ENCODE measurements at places on chromosomes 13 and 19.
A peak's percentile ranks its signal among the peaks of the same experiment; 100 is the strongest.

DNA sequence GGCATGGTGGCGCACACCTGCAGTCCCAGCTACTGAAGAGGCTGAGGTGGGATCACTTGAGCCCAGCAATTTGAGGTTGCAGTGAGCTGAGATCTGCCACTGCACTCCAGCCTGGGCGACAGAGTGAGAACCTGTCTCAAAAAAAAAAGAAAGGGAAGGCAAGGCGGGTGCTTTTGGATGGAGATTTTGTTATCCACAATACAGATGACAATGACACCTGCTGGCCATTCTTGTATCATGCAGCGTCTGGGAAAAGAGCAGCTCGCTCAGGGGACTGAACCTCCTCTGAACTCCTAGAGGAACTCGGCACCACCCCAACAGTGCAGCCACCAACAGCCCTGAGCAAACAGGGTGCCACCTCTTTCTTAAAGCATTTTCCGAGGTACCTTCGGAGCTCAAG is 22.8 kb downstream of the HAUS8 start:
- DNase-seq = no peak

DNA sequence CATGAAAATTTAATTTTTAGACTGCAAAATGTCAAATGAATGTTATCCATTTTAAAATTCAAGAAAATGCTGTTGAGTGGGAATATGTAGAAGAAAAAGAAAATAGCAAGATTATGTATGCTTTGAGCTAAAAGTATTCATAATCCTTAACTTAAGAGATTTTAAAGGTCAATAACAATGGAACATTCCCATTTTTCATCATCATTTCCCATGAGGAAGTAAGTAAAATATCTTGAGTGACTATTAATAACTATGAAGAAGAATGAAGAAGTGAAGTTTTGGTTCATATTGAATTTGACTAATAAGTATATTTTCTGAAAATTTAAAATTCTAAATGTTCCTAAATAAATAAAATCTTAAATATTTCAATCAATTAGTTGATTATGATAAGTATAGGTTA is 273.4 kb downstream of the DACH1 start:
- DNase-seq = no peak

- peak; percentile 65 for DNase-seq
Measured at GRCh38 chr19:9406798-9407352, 28.5 kb downstream of the ZNF266 start.

- DNase-seq = no peak
Measured at GRCh38 chr13:46382224-46382623, 4.8 kb downstream of the RUBCNL start.

DNA sequence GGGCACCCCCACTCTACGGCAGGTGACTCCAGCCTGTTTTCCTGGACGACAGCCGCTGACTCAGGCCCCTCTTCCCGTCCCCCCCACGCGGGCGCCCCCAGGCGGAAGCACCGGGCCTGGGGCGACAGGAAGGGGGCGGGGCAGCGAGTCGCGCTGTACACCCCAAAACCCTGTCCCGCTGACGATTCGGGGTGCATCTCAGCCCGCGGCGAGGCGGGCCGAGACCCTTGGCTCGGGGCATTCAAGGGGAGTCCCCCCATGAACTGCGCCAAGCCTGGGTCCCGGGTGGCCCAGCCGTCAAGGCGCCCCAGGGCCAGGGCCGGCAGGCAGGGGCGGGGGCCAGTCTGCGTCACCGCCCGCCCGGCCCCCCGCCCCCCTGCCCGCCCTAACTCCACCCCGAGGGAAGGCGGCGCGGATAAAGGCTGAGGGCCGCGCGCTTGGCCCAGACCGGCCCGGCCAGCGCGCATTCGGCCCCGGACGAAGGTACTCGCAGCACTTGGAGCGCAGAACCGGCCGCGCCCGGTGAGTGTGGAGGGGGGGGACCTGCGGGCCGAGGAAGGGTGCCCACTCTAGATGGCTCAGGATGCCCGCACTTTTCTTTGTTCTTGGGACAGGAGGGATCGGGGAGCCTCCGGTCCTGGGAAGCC is at the start of gene MIDN:
MIDN (plus strand) TSS at position 445 of the 647 bp plus-strand sequence. CDS start 1,714 bp downstream, outside the sequence.
- DNase-seq = peak; percentile 92

- DNase-seq = no peak
Measured at GRCh38 chr19:53357821-53358581, 7.5 kb upstream of the ZNF525 start.

DNA sequence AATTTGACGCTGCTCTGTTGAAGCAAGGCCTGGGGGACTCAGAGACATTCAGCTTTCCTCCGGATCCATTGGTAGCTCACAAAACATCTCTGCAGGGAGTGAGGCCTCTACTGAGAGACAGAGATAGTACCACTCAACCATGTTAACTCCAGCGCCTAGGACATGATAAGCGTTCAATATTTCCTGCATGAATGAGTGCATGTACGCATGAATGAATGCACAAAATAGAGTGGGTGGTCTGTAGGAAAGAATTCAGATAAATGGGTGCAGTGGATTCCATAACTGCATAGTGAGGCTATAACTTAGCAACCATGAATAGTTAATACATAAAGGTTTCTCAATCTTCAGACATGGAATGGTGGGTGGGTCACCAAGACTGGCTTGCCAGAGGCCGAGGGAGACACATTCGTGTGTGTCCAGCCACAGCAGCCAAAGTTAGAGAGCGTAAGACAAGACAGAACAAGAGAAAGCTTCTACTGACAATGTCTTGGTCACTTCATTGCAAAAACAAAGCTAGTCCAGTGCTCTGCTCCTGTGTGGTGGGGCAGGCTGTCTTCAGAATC is 36.3 kb upstream of the RCBTB2 start:
- no peak for DNase-seq

GRCh38 chr13:109784590-109785140 is 1.7 kb downstream of the IRS2 start:
- DNase-seq = peak; percentile 85

GRCh38 chr13:32790731-32791130 is 204.5 kb downstream of the PDS5B start:
- no peak for DNase-seq

- no peak for DNase-seq
Measured at GRCh38 chr13:39185326-39185725, 147.1 kb downstream of the NHLRC3 start.

- no peak for DNase-seq
Measured at GRCh38 chr13:109665781-109666249, 120.6 kb downstream of the IRS2 start.

GRCh38 chr13:29948244-29948643 is 97.8 kb upstream of the UBL3 start:
- no peak for DNase-seq

GRCh38 chr19:32666084-32666483 is 8.9 kb downstream of the ANKRD27 start:
- no peak for DNase-seq

DNA sequence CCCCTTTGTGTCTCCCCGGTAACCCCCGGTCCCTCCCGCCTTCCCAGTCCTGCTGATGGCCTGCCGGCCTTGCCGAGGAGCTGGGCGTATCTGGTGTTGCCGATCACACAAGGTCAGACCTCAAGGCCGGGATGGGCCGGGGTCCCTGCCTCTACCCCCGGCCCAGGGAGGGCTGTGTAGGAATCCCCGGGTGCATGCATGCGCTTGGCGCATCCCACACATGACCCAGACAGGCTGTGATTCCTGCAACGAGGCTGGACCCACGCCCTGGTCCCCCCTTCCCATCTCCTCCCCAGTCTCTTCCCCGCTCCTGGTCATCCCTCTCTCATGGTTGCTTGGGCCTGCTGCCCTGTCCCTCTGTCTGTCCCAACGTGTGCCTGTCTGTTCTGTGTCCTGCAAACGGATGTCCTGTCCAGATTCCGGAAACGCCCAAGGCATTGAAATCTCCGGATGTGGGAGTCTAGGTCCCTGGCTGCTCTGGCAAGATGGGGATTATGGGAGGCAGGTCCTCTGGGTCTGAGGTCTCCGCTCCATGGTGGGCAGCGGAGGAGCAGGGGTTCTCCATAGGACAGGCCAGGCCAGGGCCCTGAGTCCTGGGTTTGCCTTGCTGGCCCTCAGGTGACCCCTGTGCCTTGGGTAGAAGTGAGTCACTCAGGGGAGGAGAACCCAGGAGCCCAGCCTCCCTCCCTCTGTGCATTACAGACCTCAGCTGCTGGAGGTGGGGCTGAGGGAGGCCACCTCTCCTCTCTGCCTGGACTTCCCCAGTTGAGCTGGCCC is 1.6 kb downstream of the PKN1 start:
- DNase-seq = peak; percentile 62

DNA sequence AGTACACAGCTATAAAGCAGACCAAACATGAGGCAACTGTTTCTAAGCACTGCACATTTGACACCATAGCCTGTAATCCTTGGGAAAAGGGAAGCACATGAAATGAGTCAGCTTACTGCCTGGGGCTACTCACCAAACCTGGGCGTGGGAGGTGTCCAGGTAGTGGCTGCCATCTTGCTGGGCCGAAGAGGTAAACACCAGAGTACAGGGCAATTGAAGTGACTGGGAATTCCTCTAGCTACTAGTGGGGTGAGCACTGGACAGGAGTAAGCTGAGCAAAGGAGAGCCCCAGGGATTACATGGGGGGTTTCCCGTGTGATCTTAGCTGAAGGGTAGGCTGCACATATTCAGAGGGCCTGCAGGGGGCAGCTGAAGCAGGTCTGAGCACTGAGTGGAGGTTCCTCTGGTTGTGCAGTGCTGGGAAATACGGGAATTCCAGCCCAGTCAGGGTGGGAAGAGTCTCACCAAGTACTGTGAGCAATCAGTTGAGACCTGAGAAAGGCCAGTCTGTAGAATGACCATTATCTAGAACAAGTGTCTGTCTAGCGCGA is 140.5 kb downstream of the SLC7A1 start:
- DNase-seq = no peak

DNA sequence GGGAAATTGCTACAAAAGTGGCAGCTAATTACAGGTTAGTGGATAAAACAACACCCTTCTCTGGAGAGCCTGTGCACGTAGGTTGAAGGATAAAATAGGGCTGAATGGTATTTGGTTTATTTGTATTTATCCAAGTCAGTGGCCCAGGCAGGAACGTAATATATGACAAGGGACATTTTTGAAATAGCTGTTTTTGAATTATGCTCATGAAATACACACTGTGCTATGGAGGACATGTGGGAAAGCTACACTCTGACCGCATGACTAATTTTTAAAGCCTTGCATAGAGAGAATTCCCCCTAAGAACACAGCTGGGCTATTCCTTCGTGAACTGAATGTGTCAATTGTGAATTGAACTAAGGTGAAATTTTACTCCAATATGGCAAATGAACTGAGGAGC is 292.1 kb upstream of the MAB21L1 start:
- no peak for DNase-seq

GRCh38 chr13:111629457-111629856 is 309.0 kb downstream of the TEX29 start:
- no peak for DNase-seq

GRCh38 chr13:72221276-72221962 is 354.4 kb upstream of the DACH1 start:
- peak; percentile 44 for DNase-seq

GRCh38 chr19:13623716-13624710 is 117.7 kb upstream of the CACNA1A start:
- DNase-seq = no peak

DNA sequence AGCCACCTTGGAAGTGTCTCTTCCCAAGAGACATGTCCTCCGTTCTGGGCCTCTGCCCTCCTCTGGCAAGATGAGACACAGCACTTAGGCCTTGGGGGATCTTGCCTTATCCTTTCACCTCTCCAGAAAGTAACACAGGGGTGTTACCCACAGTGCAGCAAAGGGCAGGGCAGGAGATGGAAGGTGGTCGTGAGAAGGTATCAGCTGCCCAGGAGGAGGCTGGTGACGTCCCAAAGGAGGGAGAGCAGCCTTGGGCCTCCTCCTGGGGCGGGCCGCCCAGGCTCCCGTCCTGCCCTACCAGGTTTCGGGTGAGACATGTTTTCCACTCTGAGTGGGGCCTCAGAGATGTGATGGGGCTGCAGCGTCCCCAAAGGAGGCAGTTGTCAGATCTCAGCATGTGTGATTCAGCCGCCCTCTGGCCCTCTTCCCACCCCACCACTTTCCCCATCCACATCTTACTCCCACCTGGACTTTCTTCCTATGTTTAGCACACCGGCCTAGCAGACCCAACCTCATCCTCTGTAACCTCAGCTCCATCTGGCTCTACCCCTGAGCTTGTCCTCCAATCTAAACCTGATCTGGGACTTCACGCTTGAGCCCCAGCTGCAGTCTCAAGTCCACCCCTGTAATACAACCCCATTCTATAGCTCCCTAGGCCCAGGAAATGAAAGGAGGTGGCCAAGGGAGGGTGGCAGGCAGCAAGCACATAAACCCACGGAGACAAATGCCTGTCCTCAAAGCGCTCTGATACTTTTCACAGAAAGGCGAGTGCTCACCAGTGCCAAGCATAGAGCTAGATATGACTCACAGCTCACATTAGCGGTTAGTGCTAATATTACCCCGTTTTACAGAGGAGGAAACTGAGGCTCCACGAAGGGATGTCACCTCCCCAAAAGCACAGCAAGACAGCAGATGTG is 9.3 kb downstream of the POU2F2 start:
- no peak for DNase-seq

DNA sequence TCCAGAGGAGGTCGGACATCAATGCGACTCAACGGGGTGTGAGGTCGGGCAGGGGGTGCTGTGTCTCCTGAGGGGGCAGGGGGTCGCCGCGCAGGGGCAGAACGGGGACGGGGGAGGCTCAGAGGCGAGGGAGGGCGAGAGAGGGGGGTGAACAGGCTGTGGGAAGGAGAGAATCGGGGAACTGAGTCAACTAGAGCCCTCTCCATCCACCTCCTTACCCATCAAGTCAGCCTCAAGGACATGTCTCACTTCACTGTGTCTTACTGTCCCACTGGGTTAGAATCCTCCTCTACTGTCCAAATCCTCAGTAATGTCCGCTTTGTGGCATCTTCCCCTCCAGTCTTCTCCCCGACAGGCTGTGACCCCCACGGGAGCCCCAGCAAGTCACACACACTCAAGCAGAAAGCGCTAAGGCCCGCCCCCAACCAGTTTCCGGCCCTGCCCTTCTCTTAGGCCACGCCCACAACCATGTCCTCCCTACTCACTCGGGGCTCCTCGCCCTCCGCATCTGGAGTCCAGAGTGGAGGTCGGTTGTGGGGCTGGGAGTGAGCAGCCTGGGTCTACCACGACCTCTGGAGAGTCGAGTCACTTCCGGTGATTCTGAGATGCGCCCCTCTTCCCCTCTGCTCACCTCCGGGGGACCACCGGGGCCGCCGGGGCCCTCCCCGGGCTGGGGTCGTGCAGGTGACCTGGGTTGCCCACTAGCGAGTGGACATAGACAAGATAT is 9.3 kb downstream of the PLEKHA4 start:
- peak; percentile 79 for DNase-seq

DNA sequence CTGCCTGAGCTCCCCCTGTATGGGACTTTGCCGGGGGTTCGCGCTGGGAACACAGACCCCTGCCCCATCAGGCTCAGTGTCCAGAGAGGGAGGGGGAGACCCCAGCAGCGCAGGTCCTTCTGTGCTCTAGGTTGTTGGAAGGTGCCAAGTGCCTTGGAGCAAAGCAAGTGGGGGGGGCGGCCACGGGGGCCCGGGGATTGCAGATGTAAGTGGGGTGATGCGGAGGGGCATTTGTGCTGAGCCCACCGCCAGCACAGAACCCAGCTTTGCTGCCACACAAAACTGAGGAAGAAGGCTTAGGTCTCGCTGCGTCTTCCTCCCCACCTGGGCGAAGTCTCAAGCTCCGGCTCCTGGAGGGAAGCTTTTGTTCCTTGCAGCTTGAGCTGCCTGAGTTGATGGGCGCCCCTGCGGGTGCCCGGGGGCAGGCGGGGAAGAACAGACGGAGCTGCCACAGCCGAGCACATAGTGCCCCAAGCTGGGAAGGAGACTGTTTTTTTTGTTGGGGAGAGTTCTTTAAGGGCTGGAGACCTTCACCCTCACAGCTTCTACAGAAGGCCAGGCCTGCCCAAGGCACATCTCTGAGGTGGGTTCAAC is 1.5 kb upstream of the NTN5 start:
- DNase-seq = no peak

- no peak for DNase-seq
Measured at GRCh38 chr19:50378169-50378862, 2.1 kb downstream of the NR1H2 start.

GRCh38 chr19:10643968-10644259 is 10.2 kb upstream of the ILF3 start:
- DNase-seq = no peak
